Activated naive CD8-positive, alpha-beta T cell treated with anti-CD3 and anti-CD28 coated beads, Interleukin-2, amount 10 ng/mL, durations not matched to agents 7 days and 5 days (primary cell): ENCODE measurements at places on chromosomes 13 and 19. TPM values are rescaled to one million over a fixed set of nuclear protein-coding genes. Genes with fewer than 3 reads are reported as not detected.

- H3K27me3 ChIP-seq, result no peaks in the 10 kb centered on the region
- H3K4me1 ChIP-seq, result peaks cover 6% of the 10 kb centered on the region
- H3K36me3 ChIP-seq, result peaks cover 3% of the 10 kb centered on the region
- no peak overlapping the region for H3K27ac ChIP-seq
Observed at GRCh38 chr19:10226376-10227025, 4.6 kb downstream of the S1PR2 start.

The SMAD9 gene
- total RNA-seq, result not detected

DNA sequence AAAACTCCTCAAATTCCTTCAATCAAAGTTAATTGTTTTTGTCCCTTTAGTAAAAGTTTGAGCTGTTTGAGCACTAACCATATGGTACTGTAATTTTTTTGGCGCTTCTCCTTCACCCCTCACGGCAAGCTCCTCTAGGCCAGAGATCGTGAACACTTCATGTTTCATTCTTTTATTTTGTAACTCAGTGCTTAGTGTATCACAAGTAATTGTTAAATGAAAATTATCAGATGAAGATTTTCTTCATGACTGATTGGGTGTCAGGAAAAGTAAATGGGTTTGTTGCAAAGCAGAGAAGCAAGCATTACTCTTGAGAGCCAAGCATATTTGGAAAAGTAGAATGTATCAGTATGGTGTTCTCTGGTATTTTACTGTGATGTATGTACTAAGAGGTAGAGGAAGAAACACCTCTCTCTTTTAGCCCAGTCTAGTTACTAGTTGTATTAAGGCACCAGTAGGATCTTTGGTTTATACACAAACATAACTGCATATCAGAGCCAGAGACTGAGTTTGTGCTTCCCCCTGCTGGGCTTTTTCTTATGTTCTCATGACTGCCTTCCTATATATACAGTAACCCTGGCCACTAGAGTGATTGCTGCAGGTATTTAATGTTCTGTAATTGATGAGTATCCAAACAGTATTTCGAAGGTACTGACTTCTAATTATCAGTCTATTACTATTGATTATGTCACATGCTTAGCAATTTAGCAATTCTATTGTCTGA lies 202.3 kb upstream of the KLHL1 start:
- no peak for DNase-seq
- H3K27me3 ChIP-seq, result no peaks in the 10 kb centered on the region
- no peaks in the 10 kb centered on the region for H3K4me1 ChIP-seq
- H3K27ac ChIP-seq, result no peak overlapping the region
- H3K4me3 ChIP-seq, result no peak overlapping the region

DNA sequence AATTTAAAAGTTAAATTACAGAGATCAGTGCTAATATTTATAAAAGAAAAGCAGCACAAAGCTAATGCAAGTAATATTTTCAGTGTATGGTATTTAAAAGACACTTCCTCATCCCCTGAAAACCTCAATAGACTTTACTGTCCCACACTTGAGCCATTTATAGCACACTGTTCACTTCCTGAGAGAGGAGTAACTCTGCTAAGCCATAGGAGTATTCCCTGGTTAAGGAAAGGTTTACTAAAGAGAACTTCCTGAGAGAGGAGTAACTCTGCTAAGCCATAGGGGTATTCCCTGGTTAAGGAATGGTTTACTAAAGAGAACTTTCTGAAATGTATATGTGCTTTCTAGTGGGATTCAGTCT lies 159.4 kb downstream of the NHLRC3 start:
- DNase-seq, result no peak
- no peaks in the 10 kb centered on the region for H3K4me1 ChIP-seq
- H3K36me3 ChIP-seq, result no peaks in the 10 kb centered on the region
- H3K4me3 ChIP-seq, result no peak overlapping the region

The MED16 gene
- 53.6 TPM for total RNA-seq

The IL17D gene
- not detected for total RNA-seq

- H3K4me3 ChIP-seq, result no peak overlapping the region
- H3K36me3 ChIP-seq, result peaks cover 15% of the 10 kb centered on the region
- no peak overlapping the region for H3K27ac ChIP-seq
- H3K4me1 ChIP-seq, result peaks cover 4% of the 10 kb centered on the region
- no peaks in the 10 kb centered on the region for H3K27me3 ChIP-seq
- DNase-seq, result no peak
Observed at GRCh38 chr13:51759240-51759639, 44.7 kb downstream of the DHRS12 start.
